T47D (cell line): ENCODE measurements at places on chromosomes 3 and 15.

DNA sequence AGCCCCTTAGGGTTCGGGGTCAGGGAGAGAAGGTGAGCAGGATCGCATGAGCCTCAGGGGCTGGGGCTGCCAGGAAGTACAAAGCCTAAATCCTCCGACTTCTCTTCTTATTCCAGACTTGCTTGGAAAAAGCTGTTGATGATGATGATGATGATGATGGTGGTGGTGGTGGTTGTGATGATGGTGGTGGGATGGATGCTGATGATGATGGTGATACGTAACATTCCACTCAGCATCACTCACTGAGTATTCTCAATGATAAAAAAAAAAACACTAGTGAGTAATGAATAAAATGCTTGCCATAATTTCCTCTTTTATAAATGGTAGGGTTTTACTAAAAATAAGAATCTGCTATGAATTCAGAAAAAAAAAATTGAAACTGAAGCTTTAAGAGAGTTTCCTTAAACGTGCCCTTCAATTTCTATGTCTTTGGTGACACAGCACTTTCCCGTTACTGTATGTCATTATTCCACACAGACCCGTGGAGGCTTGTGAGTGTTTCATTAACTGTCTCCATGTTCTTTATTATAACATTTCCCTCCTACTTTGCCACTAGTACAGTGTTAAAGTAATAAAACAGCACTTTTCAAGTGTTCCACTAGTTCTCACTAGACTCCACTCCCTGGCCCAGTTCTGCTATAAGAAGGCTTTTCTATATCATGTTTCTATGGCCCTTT, 5.4 kb upstream of the ACAN start:
- DNase-seq = no peak

- DNase-seq = peak; percentile 82
These were observed 39.7 kb upstream of the VEPH1 start for GRCh38 chr3:157542711-157543500.

GRCh38 chr3:123153125-123154019, 48.4 kb upstream of the SEC22A start:
- no peak for DNase-seq

- DNase-seq = no peak
These were observed 30.8 kb downstream of the NRROS start for GRCh38 chr3:196670339-196670738.

GRCh38 chr15:101045236-101045646, 126.1 kb downstream of the LRRK1 start:
- DNase-seq = no peak

GRCh38 chr3:123126653-123127052, 59.8 kb downstream of the PDIA5 start:
- no peak for DNase-seq

- DNase-seq = no peak
These were observed 21.5 kb downstream of the C2CD4A start for GRCh38 chr15:62088353-62088693.

GRCh38 chr3:187086831-187087230, 52.5 kb downstream of the RPL39L start:
- DNase-seq = no peak

DNA sequence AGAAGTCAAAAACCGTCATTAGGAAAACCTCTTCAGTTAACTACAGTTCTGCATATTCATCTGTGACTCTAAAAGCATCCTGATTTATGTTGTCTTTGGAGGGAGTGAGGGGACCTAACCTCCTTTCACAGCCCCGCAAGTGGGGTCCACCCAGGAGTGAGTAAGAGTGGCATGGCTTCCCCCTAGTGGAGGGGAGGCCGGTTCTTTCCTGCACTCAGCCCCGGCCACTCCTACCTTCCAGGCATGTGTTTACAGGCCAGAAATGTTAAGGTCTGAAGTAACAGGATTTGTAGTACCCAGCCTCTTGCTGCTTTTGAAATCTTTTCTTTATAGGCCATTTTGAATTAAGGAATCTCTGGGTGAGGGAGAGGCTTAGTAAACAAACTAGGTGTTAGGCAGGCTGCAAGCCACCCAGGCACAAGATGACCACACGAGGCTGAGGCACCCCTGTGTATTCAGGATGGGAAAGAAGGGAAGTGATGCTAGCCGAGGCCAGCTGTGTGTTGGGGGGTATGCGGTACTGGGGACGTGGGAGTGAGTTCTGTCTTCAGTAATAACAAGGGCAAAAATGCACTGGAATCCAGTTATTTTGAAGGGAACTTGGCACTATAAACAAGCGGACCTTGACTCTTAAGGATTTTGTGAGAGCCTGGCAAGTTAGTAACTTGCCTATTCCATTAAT, 50.5 kb downstream of the CTDSPL start:
- DNase-seq = no peak

DNA sequence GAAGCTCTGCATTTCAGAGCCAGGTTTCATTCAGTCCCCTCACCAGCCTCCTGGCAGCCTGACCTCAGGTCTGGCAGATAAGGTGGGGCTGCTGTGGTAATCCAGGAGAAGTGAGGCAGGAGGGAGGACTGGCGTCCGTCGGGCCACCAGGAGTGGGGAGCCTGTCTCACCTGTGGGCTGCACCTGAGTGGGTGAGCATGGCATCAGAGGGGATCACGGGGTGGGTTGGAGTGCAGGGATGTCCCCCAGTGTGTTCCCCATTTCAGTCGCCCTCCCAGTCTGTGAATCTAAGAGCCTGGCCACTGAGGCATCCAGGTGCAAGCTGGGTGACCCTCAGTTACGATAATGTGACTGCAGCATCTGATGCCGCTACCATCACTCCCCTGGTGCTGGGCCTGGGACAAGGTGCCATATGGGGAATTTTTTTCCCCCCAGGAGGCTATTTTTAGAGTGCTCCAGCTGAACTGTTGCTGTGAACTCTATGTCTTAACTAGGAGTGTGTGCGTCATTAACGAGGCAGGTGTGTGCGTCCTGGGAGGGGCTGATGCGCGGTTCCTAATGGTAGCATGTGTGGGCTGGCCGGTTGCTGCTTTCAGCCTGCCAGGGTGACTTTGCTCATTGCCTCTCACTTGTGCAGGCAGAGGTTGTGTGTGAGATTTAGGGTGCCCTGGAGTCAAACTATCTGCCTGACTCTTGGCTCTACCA, 165.2 kb downstream of the SLCO3A1 start:
- DNase-seq = no peak

DNA sequence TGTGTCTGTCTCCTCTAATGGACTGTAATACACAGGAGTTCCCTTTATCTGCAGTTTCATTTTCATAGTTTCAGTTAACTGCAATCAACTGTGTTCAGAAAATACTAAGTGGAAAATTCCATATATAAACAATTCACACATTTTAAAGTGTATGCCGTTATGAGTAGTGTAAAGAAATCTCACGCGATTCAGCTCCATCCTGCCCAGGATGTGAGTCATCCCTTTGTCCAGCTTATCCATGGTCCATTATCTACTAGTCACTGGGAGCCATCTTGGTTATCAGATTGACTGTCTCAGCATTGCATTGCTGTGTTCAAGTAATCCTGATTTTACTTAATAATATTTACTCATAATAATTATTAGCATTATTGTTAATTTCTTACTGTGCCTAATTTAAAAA, 14.5 kb downstream of the ZPLD1 start:
- DNase-seq = no peak

GRCh38 chr15:59688423-59688781, 718 bp downstream of the BNIP2 start:
- peak; percentile 19 for DNase-seq

DNA sequence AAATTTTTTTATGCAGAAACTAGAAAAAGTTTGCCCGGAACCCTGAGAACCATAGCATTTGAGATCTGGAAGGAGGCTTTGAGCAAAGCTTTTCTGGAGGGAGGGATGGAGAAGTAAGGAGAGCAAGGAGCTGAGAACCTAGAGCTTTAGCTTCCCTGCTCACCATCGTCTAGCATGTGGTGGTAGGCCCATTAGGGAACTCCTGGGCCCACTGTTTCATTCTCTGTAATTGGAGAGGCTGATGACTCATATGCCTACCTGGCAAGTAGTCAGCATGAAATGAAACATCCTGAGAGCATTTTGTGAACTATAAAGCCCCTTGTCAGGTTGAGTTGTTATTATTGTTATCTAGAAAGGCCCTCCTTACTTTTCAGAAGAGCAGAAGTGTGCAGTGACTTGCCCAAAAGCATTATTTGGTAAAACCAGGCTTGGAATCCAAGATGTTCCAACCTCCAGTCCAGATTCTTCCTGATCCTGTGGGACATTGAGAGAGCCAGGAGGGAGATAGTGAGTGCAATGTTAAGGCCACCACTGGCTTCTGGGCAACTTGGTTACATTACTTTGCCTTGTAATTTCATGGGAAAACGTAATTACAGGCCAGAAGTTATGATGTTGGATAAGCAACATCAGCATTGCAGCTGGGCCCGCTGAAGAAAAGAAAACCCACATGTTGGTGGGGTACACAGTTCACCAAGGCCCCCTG, 104.5 kb upstream of the BFSP2 start:
- DNase-seq = no peak
